ENCODE measurements at places on chromosomes 6 and 20. TPM values are rescaled to one million over a fixed set of nuclear protein-coding genes. Genes with fewer than 3 reads are reported as not detected.
A peak's percentile ranks its signal among the peaks of the same experiment; 100 is the strongest.

Gene TULP1
- total RNA-seq, result not detected

- DNase-seq, result no peak
Measured at GRCh38 chr6:16392010-16392409, 153.6 kb downstream of the GMPR start.

- peak; percentile 74 for DNase-seq
Measured at GRCh38 chr6:128432394-128432793, 88.0 kb downstream of the PTPRK start.

- DNase-seq, result peak; percentile 95
Measured at GRCh38 chr6:34243901-34244884, 4.6 kb downstream of the SMIM29 start.

- no peak for DNase-seq
Measured at GRCh38 chr6:104940238-104940892, 16.5 kb upstream of the LIN28B start.

DNA sequence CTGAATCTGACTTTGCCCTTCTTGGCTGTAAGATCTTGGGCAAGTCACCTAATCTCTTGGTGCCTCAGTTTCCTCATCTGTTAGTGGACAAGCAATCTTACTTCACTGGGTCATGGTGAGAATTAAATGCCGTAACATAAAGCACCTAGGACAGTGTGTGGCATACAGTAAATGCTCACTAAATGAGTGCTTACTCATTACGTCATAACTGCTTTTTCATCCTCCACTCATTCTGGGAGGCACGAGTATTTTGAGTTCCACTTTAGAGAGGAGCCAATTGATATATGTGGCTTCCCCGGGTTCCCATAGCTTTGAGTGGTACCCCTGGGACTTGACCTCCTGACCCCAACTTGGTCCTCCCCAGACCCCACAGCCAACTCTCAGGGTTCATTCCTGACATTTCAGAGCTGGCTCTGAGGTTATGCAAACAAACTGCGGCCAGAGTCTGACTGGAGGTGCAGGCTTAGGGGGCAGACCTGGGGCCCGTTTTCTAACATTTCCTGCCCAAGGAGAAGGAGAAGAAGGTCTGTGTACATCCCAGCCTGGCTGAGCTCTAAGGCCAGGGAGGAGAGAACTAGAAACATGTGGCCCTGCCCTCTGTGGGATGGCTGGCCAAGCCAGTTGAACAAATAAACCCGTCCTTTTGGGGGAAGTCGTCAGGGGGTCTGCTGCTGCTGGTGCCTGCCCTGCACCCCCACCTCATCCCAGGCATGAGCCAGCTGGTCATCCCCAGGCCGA is 5.8 kb downstream of the ANGPT4 start:
- DNase-seq, result no peak

GRCh38 chr6:7267071-7267465 is 45.9 kb downstream of the SSR1 start:
- DNase-seq, result no peak

Data from IMR-90 (cell line).